Pancreas (tissue), 10 donors: ENCODE measurements at places on chromosomes 16 and 17. TPM values are rescaled to one million over a fixed set of nuclear protein-coding genes. Genes with fewer than 3 reads are reported as not detected.
A peak's percentile ranks its signal among the peaks of the same experiment; 100 is the strongest.

DNA sequence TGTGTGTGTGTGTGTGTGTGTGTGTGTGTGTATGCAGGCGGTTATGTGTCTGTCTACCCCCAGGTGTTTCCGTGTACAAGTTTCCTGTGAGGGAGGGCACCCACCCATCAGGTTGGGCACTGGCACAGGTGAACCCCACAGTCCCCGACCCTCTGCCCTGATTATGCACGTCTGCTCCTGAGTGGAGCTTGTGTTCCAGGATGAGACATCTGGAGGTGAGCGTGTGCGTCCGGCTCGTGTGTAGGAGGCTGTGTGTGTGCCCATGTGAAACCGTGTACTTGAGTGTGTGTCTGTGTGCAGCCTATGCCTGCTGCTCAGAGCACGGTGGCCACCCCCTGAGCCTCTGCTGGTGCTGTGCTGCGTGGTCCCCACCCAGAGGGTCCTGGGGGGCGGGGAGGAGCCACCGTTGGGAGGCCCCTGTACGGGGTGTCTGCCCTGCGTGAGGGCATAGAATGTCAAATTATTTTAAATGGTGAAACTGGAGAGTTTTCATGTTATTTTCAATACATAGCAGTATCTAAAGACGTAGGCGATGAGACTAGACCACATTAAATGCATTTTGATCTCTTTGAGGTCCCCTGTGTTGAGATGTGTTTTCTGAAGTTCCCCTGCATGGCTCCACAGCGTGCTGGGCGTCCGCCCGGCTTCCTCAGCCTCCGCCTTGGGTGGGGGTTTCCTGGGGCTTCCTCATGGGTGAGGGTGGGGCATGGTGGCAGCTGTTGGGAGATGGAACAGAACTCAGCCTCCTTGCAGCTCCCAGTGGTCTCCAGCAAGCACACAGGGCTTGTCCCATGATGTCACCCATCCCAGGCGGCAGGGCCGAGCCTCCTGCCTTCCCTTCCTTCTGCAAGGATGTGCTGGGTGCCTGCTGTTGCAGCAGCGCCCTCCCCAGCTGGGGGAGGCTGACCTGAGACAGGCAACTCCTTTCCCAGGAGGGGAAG lies 43.4 kb downstream of the KCNJ12 start:
- no peak for DNase-seq
- H3K36me3 ChIP-seq = no peaks in the 10 kb centered on the region
- no peak overlapping the region for H3K4me3 ChIP-seq
- no peaks in the 10 kb centered on the region for H3K27me3 ChIP-seq
- H3K4me1 ChIP-seq = no peaks in the 10 kb centered on the region

DNA sequence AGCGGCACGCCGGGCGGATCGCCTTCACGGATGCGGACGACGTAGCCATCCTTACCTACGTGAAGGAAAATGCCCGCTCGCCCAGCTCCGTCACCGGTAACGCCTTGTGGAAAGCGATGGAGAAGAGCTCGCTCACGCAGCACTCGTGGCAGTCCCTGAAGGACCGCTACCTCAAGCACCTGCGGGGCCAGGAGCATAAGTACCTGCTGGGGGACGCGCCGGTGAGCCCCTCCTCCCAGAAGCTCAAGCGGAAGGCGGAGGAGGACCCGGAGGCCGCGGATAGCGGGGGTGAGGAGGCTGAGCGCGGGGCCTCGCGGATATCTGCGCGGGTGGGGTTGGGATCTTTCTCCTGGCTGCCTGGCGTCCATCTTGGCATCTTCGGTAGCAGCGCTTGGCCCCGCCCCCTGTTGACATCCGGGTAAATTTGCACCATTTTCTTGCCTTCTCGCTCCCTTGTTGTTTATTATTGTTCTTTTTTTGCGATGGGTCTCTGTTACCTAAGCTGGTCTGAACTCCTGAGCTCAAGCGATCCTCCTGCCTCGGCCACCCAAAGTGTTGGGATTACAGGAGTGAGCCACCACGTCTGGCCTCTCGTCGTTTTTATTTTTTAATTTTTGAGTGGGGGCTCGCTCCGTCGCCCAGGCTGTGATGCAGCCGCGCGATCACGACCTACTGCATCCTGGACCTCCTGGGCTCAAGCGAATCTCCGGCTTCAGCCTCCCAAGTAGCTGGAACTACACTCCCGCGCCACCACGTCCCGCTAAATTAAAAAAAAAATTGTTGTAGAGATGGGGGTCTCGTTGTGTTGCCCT lies 898 bp downstream of the TERF2IP start:
- peak overlapping the region; percentile 100 for H3K4me3 ChIP-seq
- peak; percentile 84 for DNase-seq
- H3K36me3 ChIP-seq = no peaks in the 10 kb centered on the region
- H3K4me1 ChIP-seq = peaks cover 21% of the 10 kb centered on the region
- H3K27me3 ChIP-seq = no peaks in the 10 kb centered on the region

DNA sequence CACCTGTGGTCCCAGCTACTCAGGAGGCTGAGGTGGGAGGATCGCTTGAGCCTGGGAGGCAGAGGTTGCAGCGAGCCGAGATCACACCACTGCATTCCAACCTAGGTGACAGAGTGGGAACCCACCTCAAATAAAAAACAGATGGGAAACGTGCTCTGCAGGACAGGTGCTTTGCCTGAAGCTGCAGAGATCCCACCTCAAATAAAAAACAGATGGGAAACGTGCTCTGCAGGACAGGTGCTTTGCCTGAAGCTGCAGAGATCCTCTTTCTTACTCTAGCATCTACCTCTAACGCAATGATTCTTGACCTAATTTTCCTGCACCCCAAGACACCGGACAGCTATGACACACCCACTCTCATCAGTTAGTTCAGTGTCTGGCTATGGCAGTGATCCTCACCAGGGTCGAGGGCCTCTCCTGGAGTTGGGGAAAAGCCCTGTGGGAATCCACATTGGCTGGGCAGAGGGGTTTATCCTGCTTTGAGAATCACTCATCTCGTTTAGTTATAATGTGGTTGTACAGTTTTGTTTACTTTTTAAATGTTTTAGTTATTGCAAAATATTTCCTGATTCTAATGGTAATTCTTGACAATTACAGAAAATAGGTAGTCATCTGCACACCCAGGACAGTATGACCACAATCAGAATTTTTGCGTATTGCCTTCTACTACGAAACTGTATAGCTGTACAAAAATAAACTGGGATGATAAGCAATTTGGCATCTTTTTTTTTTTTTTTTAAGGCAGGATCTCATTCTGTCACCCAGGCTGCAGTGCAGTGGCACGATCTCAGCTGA lies 11.4 kb downstream of the VPS53 start:
- H3K4me3 ChIP-seq = no peak overlapping the region
- no peak for DNase-seq
- H3K27me3 ChIP-seq = no peaks in the 10 kb centered on the region
- H3K4me1 ChIP-seq = no peaks in the 10 kb centered on the region

DNA sequence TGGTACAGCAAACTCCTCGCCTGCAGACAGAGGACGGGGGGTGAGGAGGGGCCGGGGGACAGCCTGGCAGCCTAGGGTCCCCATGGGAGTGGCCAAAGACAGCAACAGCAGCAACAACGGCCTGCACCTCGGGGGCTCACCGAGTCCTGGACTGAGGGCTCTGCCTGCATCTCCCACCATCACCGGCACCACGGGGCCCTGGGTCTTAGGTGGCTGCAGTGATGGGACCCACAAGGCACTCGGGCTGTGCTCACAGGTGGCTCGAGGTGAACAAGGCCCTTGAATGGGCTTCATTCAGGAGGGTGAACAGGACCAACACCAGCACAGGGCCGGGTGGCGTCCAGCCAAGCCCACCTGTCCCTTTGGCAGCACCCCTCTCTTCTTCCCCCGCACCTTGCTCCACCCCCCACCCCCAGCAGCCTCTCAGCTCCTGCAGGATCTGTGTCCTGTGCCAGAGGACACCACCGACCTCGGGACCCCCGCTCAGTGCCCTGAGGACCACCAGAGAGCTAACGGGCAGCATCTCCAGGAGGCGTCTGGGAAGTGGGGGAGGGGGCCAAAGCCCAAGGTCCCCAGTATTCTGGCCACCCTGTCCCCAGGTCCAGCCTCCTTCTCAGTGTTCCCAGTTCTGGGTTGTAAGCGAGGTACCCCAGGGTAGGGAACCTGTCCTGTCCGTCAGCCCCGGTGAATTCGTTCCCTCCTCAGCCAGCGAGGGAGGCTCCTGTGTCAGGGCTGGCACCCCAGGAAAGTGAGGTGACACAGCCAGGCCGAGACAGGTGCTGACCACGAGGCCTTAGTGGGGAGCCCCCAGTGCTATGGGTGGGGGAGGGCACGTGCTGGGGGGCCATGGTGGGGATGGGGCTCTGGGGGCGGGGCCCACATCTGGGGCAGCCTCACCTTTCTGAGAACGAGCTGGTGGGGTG lies 94.3 kb downstream of the TBC1D16 start:
- no peaks in the 10 kb centered on the region for H3K4me1 ChIP-seq
- H3K27ac ChIP-seq = no peak overlapping the region
- H3K27me3 ChIP-seq = no peaks in the 10 kb centered on the region
- peak; percentile 54 for DNase-seq
- peaks cover 20% of the 10 kb centered on the region for H3K36me3 ChIP-seq

GRCh38 chr16:4309833-4310266 lies 6.0 kb upstream of the GLIS2 start:
- no peaks in the 10 kb centered on the region for H3K27me3 ChIP-seq
- H3K27ac ChIP-seq = no peak overlapping the region
- H3K36me3 ChIP-seq = no peaks in the 10 kb centered on the region
- H3K4me1 ChIP-seq = peaks cover 28% of the 10 kb centered on the region
- peak; percentile 84 for DNase-seq
- no peak overlapping the region for H3K4me3 ChIP-seq

DNA sequence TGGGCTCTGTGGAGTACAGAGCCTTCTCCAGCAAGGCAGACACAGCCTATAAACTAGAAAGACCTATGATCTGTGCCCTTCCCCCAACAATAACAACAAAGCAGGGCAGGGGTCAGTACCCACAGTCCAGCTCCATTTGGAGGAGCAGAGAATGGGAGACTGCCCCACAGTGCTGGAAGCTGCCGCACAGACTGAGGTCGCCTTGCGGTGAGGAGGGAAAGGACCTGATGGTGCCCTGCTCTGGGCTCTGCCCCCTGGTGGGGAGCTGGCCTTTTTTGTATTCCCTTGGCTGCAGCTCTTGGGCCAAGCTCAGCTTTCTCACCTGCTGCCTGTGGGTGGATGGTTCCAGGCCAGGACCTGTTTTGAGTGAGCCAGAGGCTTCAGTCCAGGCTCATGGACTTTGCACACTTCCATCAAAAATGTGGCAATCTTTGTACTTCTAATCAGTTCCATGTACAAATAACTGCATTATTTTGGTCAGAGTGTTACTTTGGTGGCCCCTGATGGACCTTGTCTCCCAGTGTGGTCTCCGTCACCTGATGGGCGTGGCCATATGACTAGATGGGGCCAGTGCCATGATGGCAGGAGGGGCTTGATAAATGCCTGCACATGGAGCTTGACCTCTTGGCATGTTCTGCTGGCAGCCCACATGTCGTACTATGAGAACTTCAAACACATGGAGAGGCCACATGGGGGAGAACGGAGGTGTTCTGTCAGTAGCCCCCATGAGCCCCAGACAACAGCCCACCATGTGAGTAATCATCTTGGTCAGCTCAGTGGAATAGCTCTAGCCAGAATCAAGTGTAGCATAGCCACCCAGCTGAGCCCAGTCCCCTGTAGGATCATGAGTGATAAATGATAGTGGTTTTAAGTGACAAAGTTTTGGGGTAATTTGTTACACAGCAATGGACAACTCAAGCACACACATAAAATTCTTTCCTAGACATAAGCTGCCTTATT lies 24.2 kb downstream of the B9D1 start:
- H3K36me3 ChIP-seq = peaks cover 4% of the 10 kb centered on the region
- H3K4me1 ChIP-seq = peaks cover 3% of the 10 kb centered on the region
- H3K27ac ChIP-seq = no peak overlapping the region
- H3K27me3 ChIP-seq = no peaks in the 10 kb centered on the region
- DNase-seq = peak; percentile 79

GRCh38 chr17:6610011-6610410 lies 30.5 kb downstream of the KIAA0753 start:
- H3K27ac ChIP-seq = no peak overlapping the region
- no peak for DNase-seq
- H3K4me3 ChIP-seq = no peak overlapping the region

DNA sequence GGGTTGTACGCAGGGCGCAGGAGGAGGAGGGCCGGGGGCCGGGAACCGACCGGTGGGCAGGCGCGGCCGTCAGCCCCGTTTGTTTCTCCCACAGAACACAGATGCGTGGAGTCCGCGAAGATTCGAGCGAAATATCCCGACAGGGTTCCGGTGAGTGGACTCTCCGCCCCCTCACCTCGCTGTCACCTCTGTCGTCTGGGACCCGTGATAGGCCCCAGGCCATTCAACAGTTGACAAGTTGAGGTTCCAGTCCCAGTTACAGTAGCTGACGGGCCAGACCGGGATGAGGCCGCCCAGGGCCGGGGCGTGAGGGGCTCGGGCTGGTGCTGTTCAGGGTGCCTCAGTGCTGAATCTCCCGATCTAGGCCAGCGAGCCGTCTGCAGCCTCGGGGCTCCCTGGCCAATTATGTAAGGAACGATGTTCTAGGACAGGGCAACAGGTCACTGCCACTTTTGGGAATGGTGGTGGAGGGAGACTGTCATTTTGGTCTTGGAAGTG lies 628 bp downstream of the GABARAPL2 start:
- H3K27ac ChIP-seq = peak overlapping the region; percentile 56
- peaks cover 9% of the 10 kb centered on the region for H3K4me1 ChIP-seq
- H3K36me3 ChIP-seq = no peaks in the 10 kb centered on the region
- peak overlapping the region; percentile 95 for H3K4me3 ChIP-seq

- H3K36me3 ChIP-seq = no peaks in the 10 kb centered on the region
- peak overlapping the region; percentile 11 for H3K27ac ChIP-seq
Measured at GRCh38 chr16:450785-451512, 25.5 kb downstream of the RAB11FIP3 start.

- peak; percentile 83 for DNase-seq
- peak overlapping the region; percentile 92 for H3K27ac ChIP-seq
- no peaks in the 10 kb centered on the region for H3K36me3 ChIP-seq
- H3K4me1 ChIP-seq = peaks cover 30% of the 10 kb centered on the region
- peak overlapping the region; percentile 93 for H3K4me3 ChIP-seq
Measured at GRCh38 chr17:38868817-38869525, 887 bp upstream of the LASP1 start.

GRCh38 chr16:69937465-69937951 lies 13.6 kb upstream of the CLEC18A start:
- H3K4me3 ChIP-seq = no peak overlapping the region
- no peaks in the 10 kb centered on the region for H3K27me3 ChIP-seq
- no peaks in the 10 kb centered on the region for H3K4me1 ChIP-seq
- no peak for DNase-seq
- H3K36me3 ChIP-seq = peaks cover 85% of the 10 kb centered on the region

DNA sequence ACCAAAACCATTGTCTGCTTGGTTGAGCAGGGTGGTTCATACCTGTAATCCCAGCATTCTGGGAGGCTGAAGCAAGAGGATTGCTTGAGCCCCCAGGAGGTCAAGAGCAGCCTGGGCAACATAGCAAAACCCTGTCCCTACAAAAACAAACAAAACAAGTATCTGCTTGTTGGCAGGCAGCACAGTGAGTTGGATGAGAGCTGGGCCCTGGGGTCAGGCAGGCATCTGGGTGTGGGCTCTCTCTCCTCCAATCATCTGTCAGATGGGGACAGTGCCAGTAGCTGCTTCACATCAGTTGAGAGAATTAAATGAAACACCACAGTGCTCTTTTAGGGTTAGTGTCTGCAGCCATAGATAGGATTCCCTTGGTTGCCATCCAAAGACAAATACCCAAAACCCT lies 5.8 kb downstream of the ARMC7 start:
- H3K27me3 ChIP-seq = no peaks in the 10 kb centered on the region
- no peak for DNase-seq
- H3K4me1 ChIP-seq = no peaks in the 10 kb centered on the region
- H3K4me3 ChIP-seq = no peak overlapping the region
- no peaks in the 10 kb centered on the region for H3K36me3 ChIP-seq

Gene PLEKHH3
- 24.7 TPM for total RNA-seq

Gene LONP2
- 33.1 TPM for total RNA-seq

Gene KRTAP9-2
- total RNA-seq = not detected

Gene CTRB2
- 36,704 TPM for total RNA-seq

Gene KRT32
- total RNA-seq = not detected
